ENCODE measurements at places on chromosomes 5 and 9.

GRCh38 chr9:109640580-109641371, 139.2 kb upstream of the PALM2AKAP2 start:
- DNase-seq: no peak

DNA sequence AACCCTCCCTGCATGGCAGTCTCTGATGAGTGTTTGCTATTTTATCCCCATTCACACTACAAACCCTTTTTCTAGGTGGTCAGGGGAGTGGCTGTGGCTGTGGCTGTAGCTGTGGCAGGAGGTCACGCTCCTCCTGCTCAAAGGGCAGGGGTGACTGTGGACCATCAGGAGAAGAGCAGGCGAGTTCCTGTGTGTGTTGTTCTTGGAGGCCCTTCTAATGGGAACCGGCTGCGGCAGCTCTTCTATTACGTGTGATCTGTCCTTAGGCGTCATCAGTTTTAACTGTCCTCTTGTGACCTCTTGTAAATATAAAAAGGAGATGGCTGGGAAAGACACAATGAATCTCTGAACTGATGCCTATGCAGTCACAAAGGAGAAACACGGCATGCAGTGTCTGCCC, 65.1 kb downstream of the ANKH start:
- DNase-seq: no peak

DNA sequence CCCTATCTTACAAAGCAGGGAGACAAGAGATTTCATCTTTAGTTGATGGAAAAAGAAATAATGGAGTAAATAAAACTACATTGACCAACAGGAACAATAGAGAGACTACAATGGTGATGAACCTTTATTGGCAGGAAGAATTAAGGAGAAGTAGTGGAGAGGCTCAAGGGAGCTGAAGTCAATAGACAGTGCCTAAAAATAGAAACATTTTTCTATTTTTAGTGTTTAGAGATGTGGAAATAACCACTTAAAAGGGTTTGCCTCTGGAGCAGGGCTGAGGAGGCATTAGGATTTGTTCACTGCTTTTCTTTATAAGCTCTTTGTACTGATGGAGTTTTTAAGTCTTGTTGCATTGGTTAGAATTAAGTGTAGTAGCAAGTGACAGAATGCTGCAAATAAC, 98.4 kb upstream of the ERCC6L2 start:
- DNase-seq: no peak

DNA sequence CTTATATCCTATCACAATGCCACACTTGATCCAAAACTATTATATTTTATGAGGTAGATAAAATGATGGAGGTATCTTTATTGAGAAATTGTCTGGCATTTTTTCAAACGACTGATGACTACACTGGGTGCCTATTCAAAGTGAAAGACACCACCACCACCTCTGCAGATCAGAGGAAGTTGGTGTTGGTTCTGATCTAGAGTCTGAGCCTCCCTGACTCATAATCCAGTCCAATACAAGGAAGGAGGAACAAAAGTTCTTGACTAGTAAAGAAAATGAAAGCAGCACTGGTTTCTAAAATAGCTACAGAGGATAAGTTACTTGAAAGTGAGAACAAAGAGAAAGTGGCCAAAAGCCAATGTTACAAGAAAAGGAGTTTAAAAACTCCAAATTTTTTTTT, 139.9 kb downstream of the RFX3 start:
- peak; percentile 46 for DNase-seq

GRCh38 chr5:109563189-109563588, 126.5 kb upstream of the MAN2A1 start:
- no peak for DNase-seq

- no peak for DNase-seq
Observed at GRCh38 chr9:129103595-129103965, 7.0 kb downstream of the CRAT start.

GRCh38 chr9:18009902-18010301, 431.0 kb downstream of the SH3GL2 start:
- no peak for DNase-seq

GRCh38 chr5:74240783-74241750, 399.5 kb downstream of the ENC1 start:
- DNase-seq: no peak

DNA sequence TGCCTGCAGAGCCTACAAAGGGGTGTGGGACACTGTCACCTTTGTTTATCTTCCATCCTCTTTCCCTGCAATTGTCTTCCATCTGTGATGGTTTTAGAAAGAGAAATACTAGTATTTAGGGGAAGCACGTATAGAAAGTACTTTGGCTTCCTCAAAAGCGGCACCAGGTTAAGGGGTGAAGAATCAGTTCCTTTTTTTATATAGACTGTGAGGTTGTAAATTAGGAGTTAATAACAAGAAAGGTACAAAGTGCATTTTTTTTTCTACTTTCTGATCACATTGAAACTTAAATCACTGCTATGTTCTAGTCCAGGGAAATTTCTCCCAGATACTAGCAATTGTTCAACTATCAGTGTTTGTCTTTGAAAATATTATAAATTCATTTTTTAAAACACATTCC, 219.3 kb downstream of the CEMIP2 start:
- DNase-seq: no peak

GRCh38 chr5:167889276-167889675, 402.2 kb upstream of the WWC1 start:
- DNase-seq: no peak

GRCh38 chr9:128419061-128419925, 1.4 kb upstream of the CERCAM start:
- no peak for DNase-seq

DNA sequence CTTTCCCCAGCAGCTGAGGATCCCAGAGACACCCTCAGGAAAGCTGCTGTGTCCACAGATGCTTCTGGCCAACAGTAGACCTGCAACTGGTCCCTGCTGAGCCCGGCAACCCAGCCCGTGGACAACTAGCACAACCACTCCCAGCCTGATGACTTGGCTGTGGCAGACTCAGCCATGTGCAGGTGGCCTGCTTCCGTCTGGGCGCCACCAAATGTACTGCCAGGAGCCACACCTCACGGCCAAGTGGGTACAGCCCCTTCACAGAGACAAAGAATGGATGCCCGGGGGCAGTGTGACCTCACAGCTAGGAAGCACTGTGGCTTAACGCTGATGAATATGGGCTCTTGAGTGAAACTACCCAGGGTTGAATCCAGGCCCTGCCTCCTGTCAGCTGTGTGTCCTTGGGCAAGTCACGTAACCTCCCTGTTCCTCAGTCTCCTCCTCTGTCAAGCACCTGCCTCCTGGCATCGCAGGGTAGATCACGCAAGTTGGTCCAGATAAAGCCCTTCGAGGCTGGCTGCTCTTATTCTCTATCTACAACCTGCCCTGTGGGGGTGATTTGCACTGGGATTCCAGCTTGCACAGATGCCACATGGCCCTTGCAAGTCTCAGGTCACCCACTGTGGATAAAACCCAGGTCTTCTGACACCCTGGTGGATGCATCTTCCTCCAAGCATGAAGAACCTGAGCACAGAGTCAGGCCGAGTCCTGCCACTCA, 225.0 kb downstream of the PBX3 start:
- no peak for DNase-seq

- no peak for DNase-seq
Observed at GRCh38 chr5:130536691-130537090, 628.4 kb downstream of the HINT1 start.

DNA sequence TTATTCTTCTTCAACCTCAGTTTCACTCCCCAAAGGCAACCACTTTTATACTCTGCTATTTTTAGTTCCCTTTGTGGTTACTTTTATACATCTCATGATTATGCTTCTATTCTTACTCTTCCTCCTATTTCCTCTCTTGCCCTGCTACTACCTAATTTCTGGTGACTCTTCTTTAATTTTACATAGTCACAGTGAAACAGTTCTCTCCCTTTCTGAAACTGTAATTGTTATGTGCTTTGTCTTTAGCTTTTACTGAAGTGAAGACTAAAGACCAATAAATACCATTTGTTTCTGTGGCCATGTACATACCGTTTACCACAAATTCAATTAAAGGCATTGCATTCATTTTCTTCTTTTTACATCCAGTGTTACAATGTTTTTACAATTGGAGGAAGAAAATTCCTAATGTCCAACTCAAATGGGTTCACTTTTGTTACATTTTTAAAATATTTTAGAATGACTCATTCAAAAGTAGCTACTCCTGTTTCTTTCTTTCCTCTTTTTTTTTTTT, 410.6 kb downstream of the PSAT1 start:
- DNase-seq: no peak

DNA sequence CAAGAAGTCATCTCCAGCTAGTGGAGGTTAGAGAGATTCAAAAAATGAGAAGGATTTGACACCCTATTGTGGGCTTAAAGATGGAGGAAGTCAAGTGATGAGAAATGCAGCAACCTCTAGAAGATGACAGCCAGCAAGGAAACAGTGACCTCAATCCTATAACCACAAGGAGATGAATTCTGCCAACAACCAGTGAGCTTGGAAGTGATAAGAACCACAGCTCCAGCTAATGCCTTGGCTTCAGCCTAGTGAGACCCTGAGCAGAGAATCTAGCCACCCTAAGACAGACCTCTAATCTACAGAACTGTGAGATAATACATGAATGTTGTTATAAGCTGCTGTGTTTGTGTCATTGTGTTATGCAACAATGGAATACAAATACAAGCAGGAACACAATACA, 262.4 kb downstream of the GRIA1 start:
- no peak for DNase-seq

DNA sequence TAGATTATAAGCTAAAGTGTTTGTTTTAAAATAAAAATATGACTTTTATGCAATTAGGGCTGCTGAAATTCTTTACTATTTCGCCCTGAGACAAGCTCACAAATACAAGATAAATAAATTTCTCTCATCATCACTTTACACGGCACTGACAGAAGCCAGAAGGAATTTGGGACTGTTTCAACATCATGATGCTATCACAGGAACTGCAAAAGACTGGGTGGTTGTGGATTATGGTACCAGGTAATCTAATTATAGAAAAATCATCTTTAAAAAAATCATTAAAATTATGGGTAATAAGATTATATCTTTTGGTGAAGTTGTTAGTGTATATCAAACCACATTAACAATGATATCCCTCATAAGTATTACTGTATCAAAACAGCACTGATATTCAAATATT, 95.0 kb downstream of the MAN2A1 start:
- no peak for DNase-seq

DNA sequence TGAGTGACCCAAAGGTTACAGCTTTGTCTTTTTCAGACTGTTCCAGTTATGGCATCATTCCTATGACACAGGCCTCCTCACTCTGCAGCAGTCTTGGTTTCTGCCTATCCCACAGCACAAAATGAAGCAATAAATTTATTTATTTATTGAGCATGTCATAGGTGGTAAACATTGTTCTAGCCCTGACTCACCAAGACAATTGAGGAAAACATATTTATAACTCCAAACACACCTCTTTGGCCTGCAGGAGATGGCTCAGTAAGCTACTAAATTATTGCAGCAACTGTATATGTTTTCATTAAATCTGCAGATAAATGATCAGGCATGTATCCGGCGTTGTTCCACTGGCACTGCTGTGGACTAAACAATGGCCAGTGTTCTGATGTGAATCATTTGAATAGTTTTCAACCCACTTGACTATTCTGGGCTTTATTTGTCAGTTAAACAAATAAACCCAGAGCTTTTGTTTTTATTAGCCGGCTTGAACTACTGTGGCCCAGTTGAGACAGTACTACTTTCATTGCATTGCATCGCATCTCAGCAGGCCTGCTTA, 83.2 kb downstream of the FOXD1 start:
- no peak for DNase-seq

DNA sequence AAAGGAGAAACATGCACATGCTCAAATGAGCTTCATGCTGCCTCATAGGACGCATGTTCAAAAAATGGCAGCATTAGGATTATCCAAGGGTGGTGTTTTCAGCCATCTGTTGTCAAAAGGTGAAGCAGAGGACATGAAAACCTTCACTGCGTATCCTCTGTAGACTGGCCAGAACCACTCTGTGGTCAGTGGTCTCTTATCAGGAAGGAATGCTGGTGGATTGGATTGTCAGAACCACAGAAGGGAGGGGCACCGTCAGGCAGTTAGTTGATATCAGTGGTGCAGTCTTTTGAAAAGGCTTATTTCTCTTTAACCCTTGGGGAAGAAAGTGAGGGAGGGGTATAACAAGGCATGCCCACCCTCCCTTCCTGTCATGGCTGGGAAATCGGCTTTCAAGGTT, 100.1 kb downstream of the FBXL7 start:
- DNase-seq: no peak

- no peak for DNase-seq
Observed at GRCh38 chr9:21507483-21507790, 25.3 kb upstream of the IFNE start.

GRCh38 chr9:96567203-96567700, 52.4 kb downstream of the CDC14B start:
- peak; percentile 2 for DNase-seq

GRCh38 chr9:109499631-109500410, 1.7 kb upstream of the PTPN3 start:
- no peak for DNase-seq

GRCh38 chr5:53601570-53601969, 41.1 kb downstream of the NDUFS4 start:
- no peak for DNase-seq

DNA sequence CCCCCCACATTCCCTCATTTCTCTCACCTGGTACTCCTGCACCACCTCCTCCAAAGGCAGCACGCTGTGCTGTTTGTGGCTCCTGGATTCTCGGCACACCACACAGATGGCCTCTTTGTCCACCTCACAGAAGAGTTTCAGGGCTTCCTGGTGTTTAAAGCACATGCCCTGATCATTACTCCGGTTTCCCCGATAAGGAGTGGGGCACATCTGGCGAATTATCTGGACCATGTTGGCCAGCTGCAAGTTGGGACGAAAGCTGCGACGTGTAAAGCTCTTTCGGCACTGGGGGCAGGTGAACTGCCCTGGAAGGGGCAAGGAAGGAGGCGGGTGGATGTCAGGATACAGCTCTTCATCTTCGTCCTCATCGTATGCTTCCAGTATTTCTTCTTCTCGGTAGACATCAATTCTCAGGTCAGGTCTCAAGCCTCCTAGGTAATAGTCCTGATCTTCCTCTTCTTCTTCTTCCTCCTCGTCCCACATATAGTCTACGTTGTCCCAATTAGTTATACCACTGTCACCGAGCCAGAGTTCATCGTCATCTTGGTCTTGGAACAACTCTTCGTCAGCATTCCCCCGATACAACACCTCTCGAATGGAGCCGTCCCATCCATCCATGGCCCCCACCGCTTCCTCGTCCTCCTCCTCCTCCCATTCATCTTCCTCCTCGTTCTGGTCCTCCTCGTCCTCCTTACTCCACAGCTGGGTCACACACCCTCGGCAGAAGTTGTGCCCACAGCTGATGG, 796 bp downstream of the TRIM52 start:
- no peak for DNase-seq

DNA sequence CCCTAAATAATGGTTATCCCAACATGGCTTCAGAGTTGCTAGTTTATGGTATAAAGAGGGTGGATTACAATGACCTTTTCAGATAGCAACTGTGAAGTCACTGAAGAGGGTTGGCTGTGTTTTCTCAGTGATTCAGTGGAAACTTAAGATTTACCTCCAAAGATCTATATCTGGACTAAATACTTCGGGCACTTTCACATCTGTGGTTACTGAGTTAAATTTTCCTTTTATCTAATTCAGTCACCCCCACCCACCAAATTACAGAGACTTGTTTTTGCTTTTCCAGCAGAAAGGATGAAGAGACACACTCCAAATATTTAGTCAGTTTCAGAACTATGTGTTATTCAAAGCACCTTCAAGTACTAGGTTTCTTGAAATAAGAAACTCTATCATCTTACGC, 573.2 kb downstream of the CCDC171 start:
- no peak for DNase-seq
